CD4-positive, alpha-beta T cell treated with Interleukin-12 subunit alpha and Interleukin-12 subunit beta, for 1 hour (primary cell): ENCODE measurements at places on chromosomes 7 and 10.

DNA sequence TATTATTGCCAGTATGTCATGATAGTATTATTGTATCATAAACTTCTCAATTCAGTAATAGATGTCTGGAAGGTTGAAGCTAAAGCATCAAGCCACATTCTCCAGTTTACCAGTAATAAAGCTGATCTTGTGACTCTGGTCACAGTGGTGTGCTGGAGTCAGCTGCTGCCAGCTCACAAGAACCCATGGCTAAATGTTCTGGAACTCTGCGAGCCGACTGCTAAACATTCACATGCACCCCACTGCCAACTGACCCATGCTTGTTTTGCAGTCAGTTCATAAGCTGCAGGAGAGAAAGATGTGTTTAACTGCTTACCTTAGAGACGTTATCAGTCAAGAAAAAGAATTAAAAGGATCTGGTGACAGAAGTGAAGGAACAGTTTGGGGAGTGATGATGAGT lies 5.9 kb upstream of the DNTT start:
- DNase-seq: no peak

GRCh38 chr7:12586271-12586670 lies 15.8 kb downstream of the SCIN start:
- no peak for DNase-seq

- DNase-seq: no peak
Measured at GRCh38 chr7:81415181-81415580, 354.7 kb downstream of the HGF start.

DNA sequence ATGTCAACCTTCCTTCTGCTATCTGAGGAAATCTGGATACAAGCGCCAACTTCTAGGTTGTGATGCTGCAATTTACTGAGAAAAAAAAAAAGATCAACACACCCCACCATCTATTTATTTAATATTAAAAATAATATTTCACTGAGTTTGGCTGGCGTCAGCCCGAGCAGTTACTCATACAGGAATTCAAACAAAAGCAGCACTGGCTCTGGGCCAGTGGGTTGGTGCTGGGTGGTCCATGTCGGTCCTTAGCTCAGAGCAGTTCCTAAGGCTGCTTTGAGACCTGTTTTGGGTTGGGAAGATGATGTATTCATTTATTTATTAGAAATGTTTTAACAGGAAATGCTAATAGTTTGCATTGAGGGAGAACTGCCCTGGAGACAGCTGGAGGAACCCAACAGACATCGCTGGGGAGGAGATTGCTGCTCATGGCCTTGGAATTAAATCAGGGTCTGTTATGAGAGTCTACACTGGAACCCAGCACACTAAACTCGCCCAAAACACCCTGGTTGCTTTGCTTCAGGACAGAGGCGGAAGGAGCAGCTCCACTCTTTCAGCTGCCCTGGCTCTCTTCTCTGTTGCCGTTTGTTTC lies 36.3 kb upstream of the GOT1 start:
- DNase-seq: no peak
